Activated naive CD8-positive, alpha-beta T cell treated with anti-CD3 and anti-CD28 coated beads for 36 hours (primary cell): ENCODE measurements at places on chromosomes 5 and 9. TPM values are rescaled to one million over a fixed set of nuclear protein-coding genes. Genes with fewer than 3 reads are reported as not detected.

DNA sequence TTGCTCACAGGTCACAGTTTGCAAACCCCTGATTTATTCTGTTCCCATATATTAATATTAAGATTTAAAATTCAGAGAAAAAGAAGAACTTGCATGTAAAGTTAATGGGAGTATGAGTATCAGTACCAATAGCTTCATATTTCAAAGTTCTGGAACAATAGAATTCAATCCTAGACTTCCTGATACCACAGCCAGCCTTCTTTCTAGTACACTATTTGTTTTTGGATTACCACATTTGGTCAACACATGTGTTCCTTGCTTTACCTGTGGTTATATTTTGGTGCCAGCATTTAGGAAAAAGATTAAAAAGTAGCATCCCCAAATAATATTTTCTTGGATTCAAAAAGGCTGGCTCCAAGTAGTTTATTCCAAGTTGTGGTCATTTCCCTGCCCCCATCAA lies 49.5 kb downstream of the SPINK5 start:
- no peak for DNase-seq
- H3K36me3 ChIP-seq = no peaks in the 10 kb centered on the region
- H3K27ac ChIP-seq = no peak overlapping the region
- peaks cover 4% of the 10 kb centered on the region for H3K27me3 ChIP-seq
- no peaks in the 10 kb centered on the region for H3K4me1 ChIP-seq

The ANKRD18A gene
- 2.6 TPM for total RNA-seq

The SOHLH1 gene
- total RNA-seq = not detected

DNA sequence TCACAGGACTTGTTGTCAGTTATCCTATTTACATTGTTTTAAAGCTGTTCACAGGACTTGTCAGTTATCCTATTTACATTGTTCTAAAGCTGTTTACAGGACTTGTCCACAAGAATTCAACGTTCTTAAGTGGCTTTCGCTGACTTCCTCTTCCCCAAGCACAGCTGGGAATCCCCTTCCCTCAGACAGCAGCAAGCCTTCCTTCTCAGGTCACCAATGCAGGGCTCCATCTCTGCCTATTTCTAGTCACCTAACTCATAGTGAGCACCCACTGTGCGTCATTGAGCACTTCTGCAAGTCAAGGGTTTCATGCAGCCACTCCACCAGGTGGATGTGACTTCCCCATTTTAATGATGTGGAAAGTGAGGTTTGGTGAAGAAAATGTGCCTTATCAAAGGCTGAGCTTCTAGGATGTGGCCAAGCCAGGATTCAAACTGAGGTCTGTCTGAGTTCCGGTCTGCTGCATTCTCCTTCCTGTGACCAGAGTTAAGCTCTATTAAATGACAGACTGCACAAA lies 109.8 kb upstream of the ZNF462 start:
- no peak for DNase-seq
- H3K4me3 ChIP-seq = no peak overlapping the region
- no peaks in the 10 kb centered on the region for H3K4me1 ChIP-seq
- H3K36me3 ChIP-seq = no peaks in the 10 kb centered on the region
- H3K27ac ChIP-seq = no peak overlapping the region

The TRIP13 gene
- total RNA-seq = 44.6 TPM

DNA sequence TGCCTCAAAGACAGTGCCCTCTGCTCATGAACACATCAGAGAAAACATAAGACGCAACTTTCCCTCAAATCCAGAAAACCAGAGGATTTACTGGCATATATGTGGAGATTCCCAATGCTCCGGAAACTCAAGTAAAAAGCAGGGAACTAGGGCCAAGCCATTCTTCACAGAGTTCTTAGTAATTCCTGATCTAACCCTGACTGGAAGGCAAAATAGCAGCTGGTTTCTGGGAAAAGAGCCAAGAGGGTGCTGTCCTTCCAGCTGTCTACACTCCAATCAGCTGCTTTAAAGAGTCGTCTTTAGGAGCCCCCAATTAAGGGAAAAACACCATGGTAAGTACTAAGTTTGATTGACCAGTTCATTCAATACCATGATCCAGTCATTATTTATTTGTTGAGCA lies 49.6 kb downstream of the GNA14 start:
- H3K27me3 ChIP-seq = no peaks in the 10 kb centered on the region

DNA sequence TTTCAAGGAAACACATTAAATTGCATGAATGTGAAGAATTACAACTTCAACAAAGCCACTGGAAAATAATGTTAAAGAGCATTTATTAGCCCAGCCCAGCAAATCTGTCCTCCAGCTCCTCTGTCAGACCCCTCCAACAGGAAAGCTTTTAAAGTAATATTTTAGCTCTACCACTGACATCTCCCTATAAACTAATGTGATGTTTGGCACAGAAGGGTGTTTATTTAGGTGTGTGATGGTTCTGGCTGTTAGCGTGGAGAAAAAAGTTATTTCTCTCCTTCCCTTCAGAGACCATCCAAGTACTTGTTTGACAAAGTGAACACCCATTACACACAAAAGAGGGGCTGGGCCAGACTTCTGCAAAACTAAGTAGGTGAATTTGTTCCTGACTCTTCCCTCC lies 111.9 kb upstream of the TARS1 start:
- H3K4me3 ChIP-seq = no peak overlapping the region
- no peaks in the 10 kb centered on the region for H3K4me1 ChIP-seq
- no peaks in the 10 kb centered on the region for H3K27me3 ChIP-seq
- DNase-seq = no peak
- H3K36me3 ChIP-seq = no peaks in the 10 kb centered on the region

- DNase-seq = peak; percentile 59
- H3K4me1 ChIP-seq = peaks cover 64% of the 10 kb centered on the region
- H3K27ac ChIP-seq = peak overlapping the region; percentile 98
- H3K4me3 ChIP-seq = peak overlapping the region; percentile 85
These were observed 2.1 kb downstream of the ANP32B start for GRCh38 chr9:97985058-97985861.

GRCh38 chr5:61023131-61023530 lies 78.1 kb downstream of the NDUFAF2 start:
- no peak for DNase-seq
- no peak overlapping the region for H3K4me3 ChIP-seq
- peaks cover 18% of the 10 kb centered on the region for H3K36me3 ChIP-seq
- H3K27ac ChIP-seq = no peak overlapping the region

GRCh38 chr5:127650022-127650421 lies 1.1 kb downstream of the CTXN3 start:
- no peak for DNase-seq
- no peak overlapping the region for H3K4me3 ChIP-seq
- H3K27me3 ChIP-seq = no peaks in the 10 kb centered on the region
- H3K36me3 ChIP-seq = no peaks in the 10 kb centered on the region
- no peaks in the 10 kb centered on the region for H3K4me1 ChIP-seq

DNA sequence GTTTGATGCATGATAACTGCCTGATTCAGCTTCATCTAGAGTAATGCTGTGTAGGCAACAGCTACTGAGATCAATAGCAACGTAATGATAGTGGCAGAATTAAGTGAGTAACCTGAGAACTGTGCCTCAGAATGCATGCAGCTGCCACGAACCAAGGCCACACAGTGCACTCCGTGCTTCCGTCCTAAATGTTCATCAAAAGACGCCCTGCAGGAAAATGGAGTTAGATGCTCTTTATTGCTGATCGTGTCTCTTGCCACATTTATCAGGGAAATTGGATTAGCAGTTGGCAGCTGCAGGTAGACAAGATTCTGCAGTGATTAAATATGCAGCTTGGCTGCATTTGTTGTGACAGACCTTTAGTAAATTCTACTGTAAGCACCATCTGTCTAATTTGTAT lies 107.7 kb upstream of the TLX3 start:
- H3K27ac ChIP-seq = no peak overlapping the region
- no peaks in the 10 kb centered on the region for H3K4me1 ChIP-seq
- no peak overlapping the region for H3K4me3 ChIP-seq
- no peak for DNase-seq
- peaks cover 12% of the 10 kb centered on the region for H3K27me3 ChIP-seq

DNA sequence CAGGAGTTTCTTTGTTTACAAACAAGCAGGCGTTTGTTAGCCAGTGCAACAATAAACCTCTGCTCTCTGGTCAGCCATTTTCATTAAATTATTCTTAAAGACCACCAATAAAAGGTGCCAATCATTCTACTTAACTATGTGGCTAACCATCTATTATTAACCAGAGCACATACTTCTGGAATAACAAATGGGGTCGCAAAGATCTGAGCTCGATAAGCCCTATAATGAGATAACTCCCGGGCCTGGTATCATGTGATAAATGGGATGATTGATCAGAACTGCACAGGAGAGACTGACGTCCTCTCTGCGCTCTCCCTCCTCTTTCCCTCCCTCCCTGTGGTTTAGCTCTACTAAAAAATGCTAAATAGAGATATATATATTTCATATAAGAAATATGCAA lies 488.2 kb downstream of the NTRK2 start:
- H3K36me3 ChIP-seq = no peaks in the 10 kb centered on the region
- no peak for DNase-seq
- H3K27me3 ChIP-seq = no peaks in the 10 kb centered on the region
- H3K4me3 ChIP-seq = no peak overlapping the region
- no peaks in the 10 kb centered on the region for H3K4me1 ChIP-seq

The TSSK1B gene
- total RNA-seq = not detected

The HSD17B4 gene
- 68.3 TPM for total RNA-seq

- DNase-seq = no peak
- no peaks in the 10 kb centered on the region for H3K36me3 ChIP-seq
- no peaks in the 10 kb centered on the region for H3K27me3 ChIP-seq
- no peak overlapping the region for H3K27ac ChIP-seq
- H3K4me3 ChIP-seq = no peak overlapping the region
These were observed 462.2 kb downstream of the RASEF start for GRCh38 chr9:82600536-82601292.

- DNase-seq = no peak
- no peak overlapping the region for H3K4me3 ChIP-seq
- no peak overlapping the region for H3K27ac ChIP-seq
- H3K27me3 ChIP-seq = no peaks in the 10 kb centered on the region
- no peaks in the 10 kb centered on the region for H3K4me1 ChIP-seq
- H3K36me3 ChIP-seq = no peaks in the 10 kb centered on the region
These were observed 891.3 kb downstream of the TLE1 start for GRCh38 chr9:80797831-80798688.

- H3K27me3 ChIP-seq = no peaks in the 10 kb centered on the region
- no peak for DNase-seq
- no peak overlapping the region for H3K4me3 ChIP-seq
- no peaks in the 10 kb centered on the region for H3K36me3 ChIP-seq
These were observed 140.2 kb upstream of the BRINP1 start for GRCh38 chr9:119509291-119509905.

DNA sequence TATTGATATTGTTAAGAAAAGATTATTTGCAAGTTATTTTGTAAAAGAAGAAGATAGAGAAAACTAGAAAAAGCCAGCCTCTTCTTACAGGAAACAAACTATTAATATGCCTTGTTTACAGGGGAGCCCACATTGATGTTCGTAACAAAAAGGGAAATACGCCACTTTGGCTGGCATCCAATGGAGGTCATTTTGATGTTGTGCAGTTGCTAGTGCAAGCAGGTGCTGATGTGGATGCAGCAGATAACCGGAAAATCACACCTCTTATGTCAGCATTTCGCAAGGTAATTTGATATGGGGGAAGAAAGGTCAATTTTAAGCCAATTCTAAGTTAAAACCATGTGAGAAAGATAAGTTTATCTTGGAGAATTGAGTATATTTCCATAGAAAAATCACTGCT lies 37.6 kb upstream of the EIF4EBP3 start:
- H3K4me3 ChIP-seq = no peak overlapping the region
- H3K27me3 ChIP-seq = no peaks in the 10 kb centered on the region

DNA sequence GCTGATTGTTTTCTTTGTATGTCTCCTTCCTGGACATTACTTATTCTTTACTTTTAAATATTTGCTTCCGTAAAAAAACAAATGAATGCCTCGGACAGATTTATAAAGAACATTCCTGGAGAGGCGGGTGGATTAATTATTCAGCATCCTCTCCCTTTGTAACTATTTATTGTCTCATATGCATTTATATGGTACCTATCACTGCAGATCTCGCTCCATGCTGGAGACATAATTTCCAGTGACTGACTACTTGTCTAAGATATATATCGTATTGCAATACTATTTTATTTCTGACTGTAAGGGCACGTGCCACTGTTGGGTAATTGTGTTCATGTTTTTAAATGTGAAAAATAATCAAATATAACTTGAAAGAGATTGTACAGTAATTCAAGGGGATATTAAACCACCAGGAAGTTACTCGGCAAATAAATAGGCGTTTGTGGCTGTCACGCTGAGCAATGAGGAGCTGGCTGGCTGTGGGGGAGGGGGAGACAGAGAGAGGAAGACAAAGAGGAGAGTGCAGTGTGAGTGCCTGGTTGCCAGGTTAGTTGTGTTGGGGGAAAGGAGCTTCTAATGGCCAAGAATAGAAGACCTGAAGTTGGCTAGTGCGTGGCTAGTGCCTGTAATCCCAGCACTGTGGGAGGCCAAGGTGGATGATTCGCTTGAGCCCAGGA lies 131.8 kb upstream of the GABRP start:
- H3K4me3 ChIP-seq = no peak overlapping the region
- H3K27me3 ChIP-seq = peaks cover 12% of the 10 kb centered on the region
- no peaks in the 10 kb centered on the region for H3K36me3 ChIP-seq
- no peaks in the 10 kb centered on the region for H3K4me1 ChIP-seq

The ADGRD2 gene
- not detected for total RNA-seq

The NMUR2 gene
- not detected for total RNA-seq

The DNAH5 gene
- not detected for total RNA-seq

The RHOBTB3 gene
- total RNA-seq = 0.78 TPM

The PAEP gene
- total RNA-seq = not detected

The PITX1 gene
- total RNA-seq = not detected

GRCh38 chr5:67416986-67417385 lies 220.4 kb upstream of the CD180 start:
- no peak overlapping the region for H3K4me3 ChIP-seq
- peaks cover 10% of the 10 kb centered on the region for H3K4me1 ChIP-seq
- H3K27ac ChIP-seq = no peak overlapping the region
- H3K36me3 ChIP-seq = no peaks in the 10 kb centered on the region

The NSUN2 gene
- 148 TPM for total RNA-seq

The ANXA1 gene
- total RNA-seq = 34.3 TPM

GRCh38 chr9:35844628-35845270 lies 15.7 kb downstream of the TMEM8B start:
- no peak for DNase-seq
- H3K27me3 ChIP-seq = no peaks in the 10 kb centered on the region
- no peaks in the 10 kb centered on the region for H3K36me3 ChIP-seq
- no peak overlapping the region for H3K4me3 ChIP-seq

DNA sequence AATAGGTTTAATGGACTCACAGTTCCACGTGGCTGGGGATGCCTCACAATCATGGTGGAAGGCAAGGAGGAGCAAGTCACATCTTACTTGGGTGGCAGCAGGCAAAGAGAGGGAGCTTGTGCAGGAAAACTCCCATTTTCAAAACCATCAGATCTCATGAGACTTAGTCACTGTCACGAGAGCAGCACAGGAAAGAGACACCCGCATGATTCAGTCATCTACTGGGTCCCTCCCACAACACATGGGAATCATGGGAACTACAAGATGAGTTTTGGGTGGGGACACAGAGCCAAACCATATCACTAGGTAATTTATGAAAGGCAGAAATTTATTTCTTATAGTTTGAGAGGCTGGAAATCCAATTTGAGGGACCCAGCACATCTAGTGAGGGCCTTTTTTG lies 40.0 kb downstream of the MTREX start:
- H3K27me3 ChIP-seq = no peaks in the 10 kb centered on the region
- H3K4me3 ChIP-seq = no peak overlapping the region
- no peak overlapping the region for H3K27ac ChIP-seq
- H3K36me3 ChIP-seq = peaks cover 41% of the 10 kb centered on the region
- peaks cover 4% of the 10 kb centered on the region for H3K4me1 ChIP-seq
- DNase-seq = no peak
